Caki2 (cell line): ENCODE measurements at places on chromosomes 12 and 14. TPM values are rescaled to one million over a fixed set of nuclear protein-coding genes. Genes with fewer than 3 reads are reported as not detected.

DNA sequence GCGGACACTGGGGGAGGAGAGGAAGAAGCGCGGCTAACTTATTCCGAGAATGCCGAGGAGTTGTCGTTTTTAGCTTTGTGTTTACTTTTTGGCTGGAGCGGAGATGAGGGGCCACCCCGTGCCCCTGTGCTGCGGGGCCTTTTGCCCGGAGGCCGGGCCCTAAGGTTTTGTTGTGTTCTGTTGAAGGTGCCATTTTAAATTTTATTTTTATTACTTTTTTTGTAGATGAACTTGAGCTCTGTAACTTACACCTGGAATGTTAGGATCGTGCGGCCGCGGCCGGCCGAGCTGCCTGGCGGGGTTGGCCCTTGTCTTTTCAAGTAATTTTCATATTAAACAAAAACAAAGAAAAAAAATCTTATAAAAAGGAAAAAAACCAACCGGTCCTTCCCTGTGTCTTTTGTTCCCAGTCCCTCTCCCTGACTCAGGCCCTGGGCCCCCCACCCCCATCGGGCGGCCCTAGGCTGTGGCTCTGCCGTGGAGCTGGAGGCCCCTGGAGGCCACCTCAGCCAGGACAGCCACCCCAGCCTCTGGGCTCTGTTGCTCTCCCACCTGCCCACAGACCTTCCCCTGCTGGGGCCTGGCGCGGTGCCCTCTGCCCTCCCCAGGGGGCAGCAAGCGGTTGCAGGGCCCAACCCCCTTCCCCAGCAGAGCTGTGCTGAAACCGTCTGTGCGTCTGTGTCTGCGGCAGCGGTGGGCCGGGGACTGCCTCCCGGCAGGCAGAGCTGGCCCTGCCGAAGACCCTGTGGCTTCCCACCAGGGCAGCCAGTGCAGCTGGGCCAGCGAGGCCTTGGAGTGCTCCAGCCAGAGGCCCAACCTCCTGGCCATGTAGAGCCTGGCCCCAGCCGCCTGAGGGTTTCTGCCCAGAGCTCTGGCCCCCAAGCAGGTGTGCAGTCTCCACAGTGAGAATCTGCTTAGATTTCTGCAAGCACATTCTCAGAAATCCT, 4.0 kb upstream of the CRIP2 start:
- DNase-seq = no peak

- no peak for DNase-seq
These were observed 505.2 kb downstream of the RMST start for GRCh38 chr12:97967831-97968230.

- no peak for DNase-seq
These were observed 20.0 kb upstream of the BCL7A start for GRCh38 chr12:122001466-122002209.

GRCh38 chr12:80648881-80649280, 58.6 kb upstream of the MYF6 start:
- DNase-seq = no peak

DNA sequence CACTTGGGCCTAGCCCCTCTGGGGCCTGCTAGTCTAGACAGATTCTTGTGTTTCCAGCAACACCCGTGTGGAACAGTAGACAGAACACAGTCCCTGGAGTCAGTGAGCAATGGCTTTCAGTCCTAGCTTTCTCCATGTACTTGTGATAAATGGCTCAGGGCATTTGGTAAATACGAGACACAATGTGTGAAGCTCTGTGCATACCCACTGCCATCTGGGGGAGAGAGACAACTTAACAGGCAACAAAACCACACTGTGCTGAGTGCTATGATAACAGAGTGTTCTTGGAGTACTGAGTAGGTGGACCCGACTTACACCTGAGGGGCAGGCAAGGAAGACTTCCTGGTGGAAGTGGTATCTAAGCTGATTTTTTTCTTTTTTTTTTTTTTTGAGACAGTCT, 86.3 kb upstream of the TBX3 start:
- DNase-seq = no peak

DNA sequence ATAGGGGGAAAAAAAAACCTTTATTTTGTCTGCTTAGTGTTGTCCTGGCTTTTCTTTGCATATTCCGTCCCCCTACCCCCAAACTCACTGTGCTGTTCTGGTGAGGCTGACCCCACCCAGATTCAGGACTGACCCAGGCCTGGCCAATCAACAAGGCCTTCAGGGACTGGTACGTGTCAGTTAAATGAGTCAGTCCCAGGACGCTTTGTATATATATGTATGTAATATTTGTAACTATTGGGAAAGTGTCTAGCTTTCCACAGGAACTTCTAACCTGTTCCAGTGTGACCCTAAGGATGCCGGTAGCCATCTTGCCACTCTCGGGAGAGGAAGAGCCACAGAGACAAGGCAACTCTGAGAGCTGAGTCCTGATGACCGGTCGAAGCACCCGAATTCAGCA, 107.4 kb downstream of the VCPKMT start:
- DNase-seq = no peak

- no peak for DNase-seq
These were observed 21.7 kb downstream of the HMGA2 start for GRCh38 chr12:65845751-65846537.

DNA sequence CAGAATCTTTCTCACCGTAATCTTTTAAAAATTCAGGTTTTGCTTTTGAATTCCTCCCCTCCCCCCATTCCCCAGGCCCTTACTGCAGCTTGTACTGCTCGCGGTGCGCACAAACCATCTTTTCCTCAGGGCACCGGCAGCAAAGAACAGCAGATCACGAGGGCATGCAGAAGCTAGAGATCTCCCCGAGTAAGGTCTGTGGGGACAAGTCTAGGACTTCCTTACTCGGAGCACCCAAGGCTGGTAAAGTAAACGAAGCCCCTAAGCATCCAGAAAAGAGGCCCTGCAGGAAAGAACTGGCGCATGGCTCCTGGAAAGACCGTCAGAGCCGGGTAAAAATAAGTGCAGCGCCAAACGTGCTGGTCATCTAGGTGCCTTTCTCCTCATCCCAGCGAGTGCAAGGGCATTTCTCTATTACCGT, 727 bp downstream of the LDHB start:
- peak; percentile 61 for DNase-seq

DNA sequence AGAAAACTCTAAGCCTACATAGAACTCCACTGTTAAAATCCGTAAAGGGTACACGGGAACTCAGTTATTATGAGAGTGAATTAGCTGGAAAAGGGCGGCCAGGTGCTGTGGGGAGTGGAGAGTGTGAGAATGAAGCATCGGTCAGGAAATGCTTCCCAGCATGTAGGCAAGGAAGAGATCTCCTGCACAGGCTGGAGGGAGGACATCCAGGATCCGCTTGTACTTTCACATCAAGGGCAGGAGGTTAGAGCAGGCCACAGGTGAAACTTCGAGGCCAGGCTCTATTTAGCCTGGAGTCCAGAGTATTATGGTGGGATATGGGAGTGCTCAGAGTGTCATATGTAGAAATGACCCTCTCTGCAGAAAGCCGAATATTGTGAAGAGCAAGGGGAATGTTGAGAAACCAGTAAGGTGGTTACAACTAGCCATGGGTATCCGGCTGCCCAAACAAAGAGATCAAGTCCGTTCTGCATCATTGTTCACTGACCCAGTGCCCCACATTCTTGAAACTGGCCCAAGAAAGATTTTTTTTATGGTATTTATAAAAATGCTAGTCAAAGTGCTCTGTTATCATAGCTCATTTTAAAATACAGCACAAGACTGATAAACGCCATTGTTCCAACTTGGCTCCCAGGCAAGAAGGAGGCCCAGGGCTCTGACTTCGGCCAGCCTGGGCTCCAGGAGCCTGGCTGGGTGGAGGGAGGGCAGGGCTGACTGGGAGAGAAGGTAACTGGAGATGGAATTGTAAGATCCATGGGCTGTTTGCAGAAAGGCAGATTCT, 79.4 kb upstream of the HIF1A start:
- peak; percentile 39 for DNase-seq

- DNase-seq = no peak
These were observed 2.1 kb upstream of the B4GALNT3 start for GRCh38 chr12:457676-458075.

DNA sequence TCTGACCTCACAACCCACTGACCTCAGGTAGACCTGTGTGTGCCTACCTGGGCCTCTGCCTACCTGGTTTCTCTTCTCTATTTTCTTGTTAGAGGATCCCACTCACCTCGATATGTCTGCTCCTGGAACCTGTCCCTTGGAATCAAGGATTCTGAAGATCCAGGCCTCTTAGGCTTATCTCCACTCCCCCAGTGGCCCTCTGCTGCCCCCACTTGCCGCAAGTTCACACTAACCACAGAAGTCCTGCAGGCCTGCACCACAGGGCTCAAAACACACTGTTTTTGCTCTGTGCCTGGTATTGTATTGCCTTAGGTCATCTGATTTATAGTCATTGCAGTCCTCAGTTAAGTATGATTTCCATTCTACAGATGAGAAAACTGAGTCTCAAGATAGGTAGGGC, 15.3 kb upstream of the NRXN3 start:
- DNase-seq = no peak

GRCh38 chr14:69153152-69153872, 393 bp upstream of the DCAF5 start:
- peak; percentile 94 for DNase-seq

DNA sequence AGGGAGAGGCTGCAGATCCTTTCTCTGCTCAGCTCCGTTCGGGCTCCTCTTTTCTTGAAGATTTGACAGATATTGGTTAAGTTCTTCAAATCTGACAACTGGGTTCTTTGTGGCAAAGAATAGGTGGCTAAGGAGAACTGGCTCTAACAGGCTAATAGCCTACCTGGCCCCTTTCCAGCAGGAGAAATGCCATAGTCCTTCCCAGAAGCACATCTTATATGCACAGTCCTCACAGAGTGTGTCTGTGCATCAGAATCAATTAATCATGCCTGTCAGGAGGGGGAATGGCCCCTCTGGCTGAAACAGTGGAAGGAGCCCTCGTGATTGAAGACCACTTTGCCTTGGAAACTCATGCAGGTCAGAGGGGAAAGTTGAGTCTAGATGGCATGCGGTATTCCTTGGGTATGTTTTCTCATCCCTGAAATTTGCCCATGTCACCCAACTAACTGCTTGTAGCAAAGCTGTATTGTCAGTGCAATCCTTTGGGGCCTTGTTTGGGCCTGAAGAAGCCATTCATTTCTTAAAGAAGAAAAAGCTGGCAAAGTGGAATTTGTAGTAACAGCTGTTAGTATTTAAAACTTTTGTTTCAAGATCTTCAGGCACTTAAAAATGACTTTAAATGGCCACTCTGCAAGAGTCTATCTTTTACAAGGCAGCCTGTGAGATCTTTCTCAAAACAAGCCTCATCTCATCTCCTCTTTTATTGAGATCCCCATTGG, 251.5 kb downstream of the ZFP36L1 start:
- DNase-seq = no peak

GRCh38 chr14:104099096-104100041, 13.9 kb downstream of the ASPG start:
- no peak for DNase-seq

- no peak for DNase-seq
These were observed 436.1 kb downstream of the TMEM121 start for GRCh38 chr14:105962532-105962931.

PSME2 gene
- 191 and 202 TPM in 2 replicates for total RNA-seq

TAS2R30 gene
- total RNA-seq = not detected in 2 replicates

INTS13 gene
- total RNA-seq = 21.2 and 23.2 TPM in 2 replicates

RASSF3 gene
- 50.0 and 63.8 TPM in 2 replicates for total RNA-seq

CAPZA3 gene
- not detected in 2 replicates for total RNA-seq
